ENCODE measurements at places on chromosomes 3 and 15.

DNA sequence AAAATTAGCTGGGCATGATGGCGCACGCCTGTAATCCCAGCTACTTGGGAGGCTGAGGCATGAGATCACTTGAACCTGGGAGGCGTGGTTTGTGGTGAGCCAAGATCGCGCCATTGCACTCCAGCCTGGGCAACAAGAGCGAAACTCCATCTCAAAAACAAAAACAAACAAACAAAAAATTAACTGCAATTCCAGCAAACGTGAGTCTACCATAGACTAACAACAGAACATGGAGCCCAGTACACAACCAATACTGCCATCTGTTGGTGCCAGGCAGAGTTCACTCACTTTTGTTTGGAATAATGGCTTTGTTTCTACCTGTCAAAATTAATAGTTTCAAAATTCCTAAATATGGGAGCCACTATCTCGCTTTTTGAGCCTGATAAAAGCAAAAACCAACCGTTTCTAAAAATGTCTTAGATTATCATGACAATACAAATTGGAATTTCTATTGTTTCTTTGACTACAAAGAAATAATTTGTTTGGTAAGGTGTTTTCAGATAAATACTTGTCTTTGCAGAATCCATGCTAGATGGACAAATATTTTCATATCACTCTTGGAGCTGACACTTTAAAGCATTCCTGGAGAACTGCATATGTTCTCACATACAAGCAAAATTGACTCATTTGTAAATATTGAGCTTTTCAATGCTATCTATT lies 45.0 kb downstream of the GPR176 start:
- peak; percentile 57 for DNase-seq

GRCh38 chr3:136919799-136920580 lies 37.8 kb upstream of the IL20RB start:
- DNase-seq: peak; percentile 48

- DNase-seq: no peak
Observed at GRCh38 chr3:44042772-44043171, 198.9 kb upstream of the TOPAZ1 start.

- DNase-seq: no peak
Observed at GRCh38 chr3:128999102-128999501, 2.0 kb upstream of the EFCC1 start.

GRCh38 chr3:155853214-155854140 lies 750 bp downstream of the SLC33A1 start:
- peak; percentile 31 for DNase-seq

- no peak for DNase-seq
Observed at GRCh38 chr3:53531749-53532148, 37.3 kb downstream of the CACNA1D start.

- no peak for DNase-seq
Observed at GRCh38 chr3:71931922-71932321, 147.0 kb upstream of the PROK2 start.

- DNase-seq: no peak
Observed at GRCh38 chr15:48572823-48573222, 72.7 kb downstream of the FBN1 start.

DNA sequence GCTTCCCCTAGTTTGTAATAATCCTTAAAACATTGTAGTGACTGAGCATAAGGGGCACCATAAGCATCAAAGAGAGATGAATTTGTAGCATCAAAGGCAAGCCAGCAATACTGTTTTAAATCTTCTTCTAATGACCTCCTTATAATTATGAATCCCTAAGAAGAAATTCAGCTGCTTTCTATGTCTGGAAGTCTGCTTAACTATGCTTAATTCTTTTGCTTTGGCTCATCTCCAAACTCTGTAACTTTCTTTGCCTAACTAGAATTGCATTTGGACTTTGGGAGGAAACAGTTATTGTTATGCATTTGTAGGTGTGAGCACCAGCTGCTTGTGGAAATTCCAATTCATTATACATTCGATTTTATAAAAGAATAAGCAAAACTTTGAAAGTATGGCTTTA lies 117.7 kb upstream of the SPATA16 start:
- DNase-seq: no peak

DNA sequence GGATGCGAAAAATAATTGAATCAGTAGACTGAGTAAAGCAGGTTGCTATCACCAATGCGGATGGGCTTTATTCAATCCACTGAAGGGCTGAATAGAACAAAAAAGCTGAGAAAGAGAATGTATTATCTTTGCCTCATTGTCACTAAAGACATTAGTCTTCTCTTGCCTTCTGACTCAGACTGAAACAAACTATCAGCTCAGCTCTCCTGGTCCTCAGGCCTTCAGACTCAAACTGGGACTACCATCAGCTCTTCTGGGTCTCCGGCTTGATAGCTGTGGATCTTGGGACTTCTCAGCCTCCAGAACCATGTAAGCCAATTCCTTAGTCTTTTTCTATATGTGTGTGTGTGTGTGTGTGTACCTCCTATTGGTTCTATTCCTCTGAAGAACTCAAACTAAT lies 12.6 kb downstream of the IFT57 start:
- DNase-seq: no peak

GRCh38 chr3:42773409-42773751 lies 327 bp upstream of the CCDC13 start:
- DNase-seq: no peak

DNA sequence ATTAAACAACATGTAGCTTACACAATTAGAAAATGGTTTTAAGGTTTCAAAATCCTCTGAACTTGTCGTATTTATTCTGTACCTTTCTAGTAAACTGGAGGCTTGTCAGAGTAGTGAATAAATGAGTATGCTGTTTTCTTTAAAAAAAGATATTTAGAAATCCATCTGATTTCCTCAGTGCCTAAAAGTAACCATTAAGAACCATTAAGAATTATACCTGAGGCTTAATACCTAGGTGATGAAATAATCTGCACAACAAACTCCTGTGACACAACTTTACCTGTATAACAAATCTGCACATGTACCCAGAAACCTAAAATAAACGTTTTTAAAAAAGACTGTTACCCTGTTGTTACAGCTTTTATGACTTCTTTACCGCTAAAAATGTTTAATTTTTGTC lies 143.0 kb upstream of the SOX2 start:
- DNase-seq: no peak

DNA sequence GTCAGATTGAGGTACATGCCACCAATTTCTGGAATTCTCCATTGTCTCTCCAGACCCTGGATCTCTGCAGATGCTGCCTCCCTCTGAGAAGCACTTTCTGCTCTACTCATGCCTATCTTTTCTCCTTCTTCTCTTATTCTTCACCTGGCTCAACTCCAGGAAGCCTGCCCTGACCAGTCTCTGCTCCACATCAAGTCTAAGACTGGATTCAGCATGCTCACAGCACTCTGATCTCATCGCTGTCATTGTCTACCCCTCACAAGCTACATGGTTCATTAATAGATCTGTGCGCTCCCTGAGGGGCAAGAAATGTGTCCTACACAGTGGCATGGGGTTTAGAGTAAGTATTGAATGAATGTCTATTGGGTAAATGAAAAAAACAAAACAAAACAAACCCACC lies 38.7 kb downstream of the CCR4 start:
- DNase-seq: no peak

- DNase-seq: peak; percentile 98
Observed at GRCh38 chr15:39429898-39430357, 151.0 kb upstream of the THBS1 start.

DNA sequence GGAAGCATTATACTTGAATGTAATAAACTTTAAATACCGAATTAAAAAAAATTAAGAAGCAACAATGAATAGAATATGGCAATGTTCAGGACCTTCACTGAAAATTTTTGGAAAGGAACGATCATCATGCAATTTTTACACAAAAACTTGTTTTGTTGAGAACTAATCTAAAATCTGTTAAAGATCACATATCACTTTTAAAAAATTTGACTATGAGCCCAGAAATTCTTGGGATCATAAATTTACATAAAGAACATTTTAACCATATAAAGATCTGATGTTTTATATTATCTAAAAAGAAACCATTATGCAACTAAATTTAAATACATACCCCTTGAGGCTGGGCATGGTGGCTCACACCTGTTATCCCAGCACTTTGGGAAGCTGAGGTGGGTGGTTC lies 76.2 kb upstream of the MELTF start:
- DNase-seq: no peak

- DNase-seq: peak; percentile 18
Observed at GRCh38 chr3:157573780-157574378, 70.7 kb upstream of the VEPH1 start.

- DNase-seq: no peak
Observed at GRCh38 chr15:65987100-65987499, 117.8 kb downstream of the RAB11A start.

GRCh38 chr15:63601704-63602185 lies 4.6 kb downstream of the FBXL22 start:
- no peak for DNase-seq

- DNase-seq: peak; percentile 36
Observed at GRCh38 chr15:79811406-79812405, 85.1 kb downstream of the MTHFS start.

- peak; percentile 14 for DNase-seq
Observed at GRCh38 chr3:60017631-60018030, 967.8 kb upstream of the CFAP20DC start.

- peak; percentile 89 for DNase-seq
Observed at GRCh38 chr15:65870889-65871533, 1.7 kb downstream of the RAB11A start.

GRCh38 chr3:192371870-192372400 lies 355.4 kb downstream of the FGF12 start:
- DNase-seq: no peak

GRCh38 chr3:18416332-18416731 lies 8.8 kb downstream of the SATB1 start:
- no peak for DNase-seq

DNA sequence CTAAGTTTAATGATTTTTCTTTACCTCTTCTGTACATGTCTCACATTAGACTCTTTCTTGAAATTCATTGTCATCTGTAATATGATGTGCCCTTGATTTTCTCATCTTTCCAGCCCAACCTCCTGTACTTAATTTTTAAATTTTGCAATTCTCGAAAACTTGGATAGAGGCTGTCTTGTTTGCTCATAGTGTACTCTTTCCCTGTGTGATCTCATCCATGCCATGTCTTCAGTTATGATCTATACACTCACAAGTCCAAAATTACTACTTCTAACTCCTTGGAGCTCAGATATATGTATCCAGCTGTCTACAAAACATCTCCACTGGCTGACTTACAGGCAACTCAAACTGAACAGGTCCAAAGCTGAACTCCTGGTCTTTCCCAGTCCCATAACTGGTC lies 42.2 kb downstream of the CD200 start:
- no peak for DNase-seq

DNA sequence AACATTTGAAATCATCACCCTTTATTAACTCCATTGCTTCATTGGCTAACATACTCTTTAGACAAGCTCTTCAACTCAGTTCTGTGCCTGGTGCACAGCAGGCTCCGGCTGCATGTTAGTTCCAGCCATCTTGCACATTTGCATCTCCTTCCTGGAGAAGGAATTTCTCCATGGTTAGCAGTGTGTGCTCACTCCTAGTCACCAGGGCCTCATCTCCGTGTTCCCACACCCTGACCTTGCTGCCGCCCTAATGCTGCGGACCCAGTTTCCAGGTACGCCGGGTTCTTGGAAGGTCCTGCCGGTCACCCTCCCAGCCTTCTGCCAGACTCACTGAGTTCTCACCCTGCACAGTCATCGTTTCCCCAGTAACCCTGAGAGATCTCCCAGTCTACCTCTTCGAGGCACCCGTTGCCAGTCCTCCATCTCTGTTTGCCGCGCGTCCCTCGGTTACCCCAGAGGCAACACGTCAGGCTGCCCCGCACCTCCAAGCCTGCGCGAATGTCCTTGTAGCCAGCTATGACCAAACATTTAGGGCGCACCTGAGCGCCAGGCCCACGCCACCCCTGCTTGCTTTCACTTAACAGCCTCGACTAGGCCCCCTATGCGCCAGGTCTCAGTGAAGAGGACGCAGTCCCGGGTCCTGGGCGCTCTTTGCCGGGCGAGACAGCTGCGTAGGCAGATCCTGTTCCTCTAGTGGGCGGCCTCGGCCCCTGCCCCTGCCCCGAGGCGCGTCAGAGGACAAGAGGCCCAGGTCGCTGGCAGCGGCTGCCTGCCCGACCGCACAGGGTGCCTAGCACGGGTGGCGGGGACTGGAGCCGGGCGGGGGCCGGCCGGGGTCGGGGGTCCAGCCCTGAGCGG lies 747 bp upstream of the ZNF592 start:
- peak; percentile 72 for DNase-seq

DNA sequence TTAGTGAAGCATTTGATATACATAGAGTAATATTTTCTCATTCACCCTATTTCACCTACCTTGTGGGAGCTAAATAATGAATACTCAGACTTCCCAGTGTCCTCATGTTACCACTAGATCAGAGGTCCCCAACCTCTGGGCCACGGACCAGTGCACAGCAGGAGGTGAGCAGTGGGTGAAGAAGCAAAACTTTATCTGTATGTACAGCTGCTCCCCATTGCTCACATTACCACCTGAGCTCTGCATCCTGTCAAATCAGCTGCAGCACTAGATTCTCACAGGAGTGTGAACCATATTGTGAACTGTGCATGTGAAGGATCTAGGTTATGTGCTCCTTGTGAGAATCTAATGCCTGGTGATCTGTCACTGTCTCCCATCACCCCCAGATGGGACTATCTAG lies 79.4 kb downstream of the RETNLB start:
- DNase-seq: no peak

DNA sequence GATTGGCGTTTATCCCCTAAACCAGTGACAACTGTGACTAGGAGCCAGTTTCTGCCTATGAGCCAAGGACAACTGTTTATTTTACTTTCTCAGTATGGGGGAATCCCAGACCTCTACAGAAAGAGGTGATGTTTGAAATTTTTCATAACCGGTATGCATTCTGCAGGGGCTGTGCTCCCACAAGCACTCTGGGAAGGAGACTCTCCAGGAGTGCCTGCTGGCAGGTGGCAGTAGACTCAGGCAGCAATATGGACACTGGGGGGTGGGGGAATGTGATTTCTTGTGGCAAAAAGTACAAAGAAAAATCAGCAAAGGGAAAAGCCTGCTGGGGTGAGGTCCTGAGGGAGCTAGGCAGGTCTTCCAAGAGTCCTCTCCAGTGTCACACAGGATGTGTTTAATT lies 5.9 kb downstream of the TGM4 start:
- no peak for DNase-seq

DNA sequence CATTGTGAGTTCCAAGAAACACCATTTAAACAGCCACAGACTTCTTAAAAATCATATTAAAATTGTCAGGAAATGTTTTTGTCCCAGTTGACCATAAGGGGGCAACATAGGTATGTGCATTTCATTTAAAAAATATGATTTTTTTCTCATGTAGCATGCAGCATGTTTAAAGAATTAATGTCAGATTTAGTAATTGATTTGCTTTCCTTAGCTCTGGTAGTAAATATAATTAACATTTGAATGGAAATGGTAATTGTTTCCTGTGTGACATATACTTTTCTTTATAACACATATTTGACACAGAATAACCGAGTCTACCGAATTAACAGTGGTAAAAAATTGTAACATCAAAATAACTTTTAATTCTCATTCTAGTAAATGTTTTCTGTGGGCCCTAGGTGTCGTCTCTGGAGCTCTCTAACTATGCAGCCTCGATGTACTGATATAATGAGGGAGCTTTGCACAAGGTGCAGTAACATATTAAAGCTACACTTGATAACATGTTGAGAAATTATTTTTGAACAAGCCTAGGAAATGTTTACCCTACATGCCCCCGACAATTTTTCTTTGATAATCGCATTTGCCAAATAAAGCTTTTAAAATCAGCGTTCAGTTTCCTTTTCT lies 34.9 kb downstream of the NXPE3 start:
- peak; percentile 39 for DNase-seq

- no peak for DNase-seq
Observed at GRCh38 chr3:156389449-156389950, 165.4 kb downstream of the SSR3 start.

- no peak for DNase-seq
Observed at GRCh38 chr15:80613762-80614365, 81.2 kb upstream of the ABHD17C start.

Data from iris pigment epithelial cell (primary cell).